ENCODE measurements at places on chromosomes 16 and 17.

DNA sequence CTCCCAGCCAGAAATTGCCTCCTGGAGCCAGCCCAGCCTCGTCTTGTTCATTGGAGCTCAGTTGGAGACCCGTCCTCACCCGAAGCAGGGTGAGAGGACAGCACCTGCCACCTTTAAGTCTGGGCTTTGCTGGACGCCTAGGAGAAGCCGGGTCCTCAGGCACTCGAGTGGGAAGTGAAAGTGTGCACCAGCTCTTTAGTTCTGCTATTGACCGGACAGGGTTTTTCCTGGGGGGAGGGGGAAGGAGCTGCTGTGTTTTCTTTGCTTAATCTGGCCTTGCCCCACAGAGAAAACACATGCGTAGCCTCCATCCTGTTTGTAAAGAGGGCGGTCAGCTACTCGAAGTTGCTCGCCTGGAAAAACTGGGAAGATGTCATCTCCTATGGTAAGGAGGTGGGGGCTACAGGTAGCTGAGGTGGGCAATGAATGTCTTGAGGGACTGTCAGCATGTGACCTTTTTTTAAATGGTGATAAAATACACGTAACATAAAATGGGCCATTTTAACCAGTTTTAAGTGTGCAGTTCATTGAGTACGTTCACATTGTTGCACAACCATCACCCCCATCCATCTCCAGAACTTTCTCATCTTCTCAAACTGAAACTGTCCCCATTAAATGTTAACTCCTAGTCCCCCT, 34.4 kb downstream of the CMIP start:
- no peak for DNase-seq

DNA sequence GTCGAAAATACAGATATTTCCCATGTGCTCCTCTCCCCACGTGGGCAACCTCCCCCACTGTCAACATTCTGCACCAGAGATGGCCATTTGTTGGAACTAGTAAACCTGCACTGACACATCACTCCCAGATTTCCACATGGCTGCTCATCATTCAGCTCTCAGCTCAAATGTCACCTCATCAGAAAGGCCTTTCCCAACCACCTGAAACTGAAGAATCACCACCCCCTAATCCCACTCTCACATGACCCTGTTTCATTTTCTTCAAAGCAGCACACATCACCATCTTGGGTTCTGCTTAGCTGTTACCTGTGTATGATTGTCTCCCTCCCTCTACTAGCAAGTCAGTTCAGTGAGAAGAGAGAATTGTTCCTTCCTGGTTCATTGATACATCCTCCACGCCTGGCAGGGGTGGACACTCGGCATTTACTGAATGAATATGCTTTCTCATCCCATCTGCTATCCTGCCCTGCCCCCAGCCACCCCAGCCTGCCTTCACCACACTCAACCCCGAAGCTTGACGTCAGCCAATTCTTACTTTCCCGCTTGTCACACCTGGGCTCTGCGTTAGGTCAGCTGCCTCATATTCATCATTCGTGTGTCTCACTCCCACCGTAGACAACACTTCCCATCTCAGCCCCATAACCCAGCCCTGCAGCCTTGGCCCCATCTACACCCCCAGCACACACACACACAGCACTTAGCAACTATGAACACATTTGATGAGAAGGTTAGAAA, 1.5 kb downstream of the C17orf114 start:
- DNase-seq: no peak

DNA sequence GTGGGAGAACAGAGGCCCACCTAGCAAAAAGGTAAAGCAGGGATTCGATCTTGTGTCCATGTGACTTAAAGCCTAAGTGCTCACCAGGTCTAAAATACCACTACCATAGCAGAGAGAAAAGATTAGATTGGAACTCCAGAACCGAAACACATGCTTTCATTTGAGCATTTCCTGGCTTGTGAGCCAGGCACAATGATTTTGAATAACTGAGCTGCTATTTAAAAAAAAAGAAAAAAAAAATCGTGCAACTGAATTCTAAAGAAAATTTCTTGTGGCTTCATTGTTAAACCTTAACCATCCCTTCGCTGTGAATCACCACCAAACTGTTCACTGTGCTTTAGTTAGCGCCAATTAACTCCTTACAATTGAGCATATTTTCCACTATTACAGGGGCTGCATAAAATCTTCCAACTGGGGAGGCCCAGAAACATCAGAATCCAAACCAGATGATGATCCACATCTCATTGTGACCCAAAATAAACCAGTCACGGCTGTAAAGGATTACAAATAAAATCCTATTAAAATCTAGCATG, 366.4 kb upstream of the ERCC4 start:
- no peak for DNase-seq

DNA sequence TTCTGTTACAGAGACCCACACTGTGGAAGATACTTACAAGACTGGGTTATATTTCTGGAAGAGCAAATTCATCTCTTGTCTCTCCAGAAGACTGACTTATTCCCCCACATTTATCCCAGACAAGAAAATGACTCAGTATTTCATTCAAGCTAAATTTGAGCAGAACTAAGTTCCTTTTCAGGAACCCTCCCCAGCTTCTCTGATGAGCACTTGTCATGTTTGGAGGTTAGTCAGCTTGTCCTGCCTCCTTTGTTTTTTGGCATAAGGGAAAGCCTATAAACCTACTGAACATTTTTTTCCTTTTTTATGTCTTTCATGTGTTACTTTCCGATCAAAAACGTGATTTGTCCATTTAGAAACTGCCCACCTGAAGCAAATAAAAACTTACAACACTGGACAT, 198.0 kb downstream of the C16orf95 start:
- DNase-seq: no peak

GRCh38 chr17:33438139-33438538, 145.0 kb upstream of the ASIC2 start:
- no peak for DNase-seq

All from activated effector memory CD4-positive, alpha-beta T cell treated with Interleukin-2 at 50 U/mL for 16 hours (primary cell).